ENCODE measurements at places on chromosomes 12 and 14.
A peak's percentile ranks its signal among the peaks of the same experiment; 100 is the strongest.

GRCh38 chr12:107369006-107369405 lies 275.7 kb upstream of the CRY1 start:
- DNase-seq: peak; percentile 36

- no peak for DNase-seq
These were observed 114.4 kb downstream of the FOXA1 start for GRCh38 chr14:37480446-37481290.

DNA sequence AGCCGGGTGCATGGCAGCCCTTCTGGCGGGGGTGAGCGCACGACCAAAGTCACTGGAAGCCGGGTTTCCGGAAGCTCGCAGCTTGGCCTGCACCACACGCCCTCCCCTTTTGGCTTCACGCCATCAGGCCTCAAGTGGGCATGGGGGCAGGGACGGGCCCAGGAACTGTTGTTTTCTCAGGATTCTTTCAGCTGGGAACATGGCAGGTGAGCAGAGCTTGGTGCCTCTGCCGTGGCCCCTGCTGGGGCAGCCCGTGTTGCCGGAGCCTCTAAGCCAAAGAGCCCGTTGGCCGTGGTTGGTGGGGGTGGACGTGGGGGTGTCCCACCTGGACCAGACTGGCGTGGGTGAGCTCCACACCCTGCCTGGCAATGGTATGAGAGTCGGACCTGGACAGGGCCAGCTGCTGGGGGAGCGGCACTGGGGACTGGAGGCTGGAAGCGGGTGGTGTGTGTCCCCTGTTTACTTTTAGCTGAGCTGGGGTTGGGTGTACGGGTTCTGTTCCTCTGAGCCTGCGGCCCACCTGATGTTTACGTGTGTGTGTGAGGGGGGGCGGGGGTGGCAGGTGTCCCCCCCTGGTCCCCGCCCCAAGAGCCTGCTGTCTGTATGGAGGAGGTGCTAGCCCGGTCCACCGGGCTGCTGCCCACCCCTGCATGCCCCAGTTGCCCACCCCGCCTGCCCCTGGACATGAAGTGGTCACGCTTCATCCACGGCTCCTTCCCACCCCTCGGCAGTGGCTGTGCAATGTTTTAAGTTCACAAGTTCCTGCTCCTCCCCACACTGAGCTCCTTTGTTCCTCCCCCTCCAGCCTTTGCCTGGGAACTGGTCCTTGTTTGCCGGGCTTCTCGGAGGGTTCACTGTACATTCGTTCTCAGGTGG lies 28.7 kb upstream of the PLD4 start:
- no peak for DNase-seq

DNA sequence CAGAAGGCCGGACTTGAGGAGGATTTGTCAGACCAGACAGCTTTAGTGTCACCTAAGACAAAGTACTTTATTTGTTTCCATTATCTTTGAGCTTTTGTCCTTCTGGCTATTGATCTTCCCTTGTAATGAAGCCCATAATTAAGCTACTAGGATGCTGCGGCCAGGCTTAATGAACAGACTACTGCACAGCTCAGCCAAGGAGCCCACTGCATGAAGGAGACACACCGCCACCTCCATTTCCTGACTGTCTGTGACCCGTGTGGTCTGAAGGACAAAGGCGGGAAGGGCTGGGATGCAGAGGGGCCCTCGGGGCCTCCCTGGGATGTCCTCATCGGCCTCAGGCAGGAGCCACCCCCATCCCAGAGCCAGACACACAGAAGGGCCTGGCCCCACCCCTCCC lies 31.0 kb upstream of the GALNT9 start:
- DNase-seq: no peak

GRCh38 chr12:109307051-109307450 lies 2.0 kb downstream of the FOXN4 start:
- no peak for DNase-seq

DNA sequence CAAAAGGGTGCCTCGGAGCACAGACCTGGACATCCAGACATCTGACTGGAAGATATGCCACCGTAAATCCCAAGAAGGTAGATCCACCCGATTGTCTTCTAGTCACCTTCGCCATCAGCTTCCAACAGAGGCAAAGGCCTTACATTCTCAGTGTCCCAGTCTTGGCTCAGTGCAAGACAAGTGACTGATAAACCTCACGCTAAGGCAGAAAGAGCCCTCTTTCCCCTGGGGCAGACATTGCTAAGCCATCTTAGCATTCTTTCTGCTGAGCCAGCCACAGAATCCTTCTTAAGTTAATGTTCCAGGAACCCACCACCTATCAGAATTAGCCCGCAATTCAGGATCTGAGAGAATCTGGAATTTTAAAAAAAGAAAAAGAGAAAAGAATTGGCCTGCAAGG lies 4.3 kb upstream of the PLEKHG6 start:
- no peak for DNase-seq

GRCh38 chr12:4141348-4142270 lies 132.0 kb upstream of the CCND2 start:
- DNase-seq: no peak

DNA sequence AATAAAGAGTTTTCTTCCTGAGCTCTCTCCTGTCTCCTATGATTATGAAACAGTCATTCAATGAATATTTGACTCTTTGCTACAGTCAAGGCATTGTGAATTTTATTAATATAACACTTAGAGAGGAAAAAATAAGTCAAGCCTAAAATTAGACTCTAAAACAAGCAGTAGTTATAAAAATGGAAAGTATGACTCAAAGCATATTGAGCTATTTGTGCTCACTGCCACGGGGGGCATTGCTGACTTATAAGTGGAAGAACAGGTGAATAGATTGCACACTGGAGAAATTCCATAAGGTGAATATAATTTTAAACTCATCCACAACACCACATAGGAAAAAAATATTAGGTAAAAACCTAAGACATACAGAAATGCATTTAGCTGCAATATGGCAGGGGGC lies 87.7 kb upstream of the CCDC196 start:
- DNase-seq: no peak

DNA sequence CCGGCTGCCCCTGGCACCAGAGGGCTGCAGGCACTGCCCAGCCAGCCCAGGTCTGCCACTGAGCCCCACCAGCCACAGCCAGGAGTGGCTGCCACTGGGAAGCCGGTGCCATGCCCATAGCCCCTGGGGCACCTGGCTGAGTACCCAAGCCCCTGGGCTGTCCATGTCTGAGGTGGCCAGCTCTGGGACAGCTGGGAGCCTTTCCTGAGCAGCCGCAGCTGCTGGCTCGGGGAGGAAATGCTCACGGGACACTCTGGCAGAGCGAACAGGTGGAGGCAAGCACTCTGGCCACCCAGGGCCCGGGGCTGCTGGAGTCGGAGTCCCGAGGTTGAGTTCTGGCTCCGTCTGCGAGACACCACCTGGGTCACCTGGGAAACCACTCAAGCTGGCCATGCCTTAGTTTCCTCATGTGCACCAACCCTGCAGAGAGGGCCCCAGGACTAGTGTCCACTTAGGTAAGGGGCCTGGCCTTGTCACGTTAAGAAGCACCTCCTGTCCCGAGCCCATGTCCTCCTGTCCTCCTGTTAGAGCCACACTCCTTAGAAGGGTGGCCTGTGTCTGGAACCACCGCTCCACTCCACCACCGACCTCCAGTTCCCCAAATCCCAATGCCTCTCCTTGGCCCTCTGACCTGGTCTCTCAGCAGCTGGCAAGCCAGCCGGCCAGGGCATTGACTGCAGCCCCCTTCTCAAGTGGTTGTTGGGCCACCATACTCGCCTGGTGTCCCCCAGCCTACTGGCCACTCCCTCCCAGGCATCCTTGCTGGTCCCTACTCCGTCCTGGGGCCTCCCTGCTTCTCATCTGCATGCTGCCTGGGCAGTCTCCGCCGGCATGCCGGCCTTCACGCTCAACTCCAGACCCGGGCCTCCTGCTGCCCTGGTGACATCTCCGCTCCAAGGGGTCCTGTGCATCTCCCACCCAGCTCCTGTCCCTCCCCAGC lies 45.3 kb downstream of the BEGAIN start:
- no peak for DNase-seq

GRCh38 chr14:103391048-103391447 lies 5.8 kb downstream of the MARK3 start:
- DNase-seq: peak; percentile 19

GRCh38 chr12:112833267-112833666 lies 41.7 kb downstream of the RPH3A start:
- no peak for DNase-seq

DNA sequence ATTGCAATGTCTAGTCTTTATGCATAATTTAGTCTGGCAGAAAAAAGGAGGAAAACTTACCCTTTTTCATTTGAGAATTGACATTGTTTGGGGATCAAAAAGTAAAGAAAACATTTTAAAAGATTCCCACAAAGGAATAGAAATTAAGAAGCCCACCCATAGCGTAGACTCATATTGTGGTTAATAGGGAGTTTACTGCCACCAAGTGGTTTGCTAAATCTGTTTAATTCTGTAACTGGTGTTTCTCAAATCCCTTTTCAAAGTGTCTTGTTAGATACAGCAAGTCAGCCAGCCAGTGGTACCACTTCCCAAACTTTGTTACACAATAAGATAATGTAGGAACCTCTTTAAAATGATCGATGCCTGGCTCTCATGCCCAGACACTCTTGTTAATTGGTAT lies 180.3 kb downstream of the IPO8 start:
- no peak for DNase-seq

DNA sequence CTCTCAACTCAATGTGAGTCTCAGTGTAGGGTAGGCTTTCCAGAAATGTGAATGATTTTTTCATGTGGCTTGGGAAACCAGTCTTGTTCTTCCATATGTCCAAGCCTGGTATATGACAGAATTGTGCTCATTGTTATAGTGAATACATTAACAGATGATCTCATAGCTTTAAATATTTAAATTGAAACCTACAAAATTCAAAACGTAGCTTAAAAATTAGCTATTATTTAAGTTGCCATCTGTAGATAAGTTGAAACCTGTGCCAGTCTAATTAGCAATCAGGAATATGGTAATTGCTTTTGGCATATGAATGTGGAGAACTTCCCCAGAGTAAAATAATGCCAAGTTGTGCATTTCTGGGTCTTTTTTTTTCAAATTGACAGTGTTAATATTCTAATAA lies 891.6 kb upstream of the SEL1L start:
- DNase-seq: no peak

GRCh38 chr12:103875666-103876065 lies 34.6 kb upstream of the NT5DC3 start:
- DNase-seq: no peak

GRCh38 chr14:71469643-71470335 lies 462.4 kb upstream of the RGS6 start:
- no peak for DNase-seq

DNA sequence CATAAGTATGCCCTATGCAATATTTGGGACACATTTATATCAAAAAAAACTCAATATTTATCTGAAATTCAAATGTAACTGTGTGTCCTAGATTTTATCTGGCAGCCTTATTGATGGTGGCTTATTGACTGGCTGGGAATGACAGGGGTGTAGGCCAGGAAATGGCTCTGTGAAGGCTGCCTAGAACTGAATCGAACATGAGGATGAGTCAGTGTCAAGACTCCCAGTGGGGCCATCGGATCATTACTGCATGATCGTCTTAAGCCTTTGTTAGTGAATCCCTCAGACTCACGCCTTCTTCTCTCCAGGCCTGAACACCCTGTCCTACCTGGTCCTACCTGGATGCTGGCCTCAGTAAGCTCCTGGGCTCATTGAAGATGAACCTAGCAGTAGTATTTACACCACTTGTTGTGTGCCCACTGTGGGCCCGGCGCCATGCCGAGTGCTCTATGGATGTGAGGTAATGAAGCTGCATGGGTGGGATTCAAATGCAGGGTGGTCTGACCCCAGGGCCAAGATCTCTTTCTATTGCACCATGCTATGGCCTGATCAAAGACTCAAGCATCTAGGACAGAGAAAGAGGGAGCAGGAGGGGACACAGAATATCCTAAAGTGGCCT lies 21.0 kb upstream of the FAIM2 start:
- DNase-seq: no peak

DNA sequence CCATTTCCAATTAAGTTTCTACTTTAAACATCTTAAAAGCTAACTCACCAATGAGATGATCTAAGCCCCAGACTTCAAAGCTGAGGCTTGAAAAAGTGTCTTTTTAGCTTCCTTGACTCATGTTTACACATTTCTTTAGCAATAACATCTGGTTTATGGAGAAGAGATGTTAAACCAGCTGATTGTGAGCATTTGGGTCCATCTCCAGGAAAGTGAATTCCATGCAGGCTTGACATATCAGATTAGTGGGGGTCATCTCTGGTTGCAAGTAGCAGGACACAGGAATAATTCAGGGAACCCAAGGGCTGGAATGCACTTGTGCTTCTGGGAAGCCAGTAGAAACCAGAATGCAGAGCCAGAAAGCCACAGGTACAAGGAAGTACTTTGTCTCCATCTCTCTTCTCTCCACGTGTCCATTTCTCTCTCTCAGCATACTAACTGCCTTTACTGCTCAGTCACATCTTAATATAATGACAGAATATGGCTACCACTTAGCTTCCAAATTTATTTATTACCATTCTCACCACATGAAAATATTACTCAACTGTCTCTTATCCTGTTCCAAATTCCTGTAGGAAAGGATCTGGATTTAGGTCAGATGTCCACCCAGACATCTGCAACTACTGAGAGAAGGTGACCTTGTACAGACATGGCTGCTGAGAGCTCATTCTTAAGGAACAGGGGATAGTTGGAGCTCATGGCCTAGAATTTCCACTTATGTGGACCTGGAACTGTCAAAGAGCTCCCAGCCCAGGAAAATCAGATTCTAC lies 104.4 kb downstream of the SCN8A start:
- no peak for DNase-seq

GRCh38 chr12:86331457-86331856 lies 75.3 kb upstream of the MGAT4C start:
- no peak for DNase-seq

DNA sequence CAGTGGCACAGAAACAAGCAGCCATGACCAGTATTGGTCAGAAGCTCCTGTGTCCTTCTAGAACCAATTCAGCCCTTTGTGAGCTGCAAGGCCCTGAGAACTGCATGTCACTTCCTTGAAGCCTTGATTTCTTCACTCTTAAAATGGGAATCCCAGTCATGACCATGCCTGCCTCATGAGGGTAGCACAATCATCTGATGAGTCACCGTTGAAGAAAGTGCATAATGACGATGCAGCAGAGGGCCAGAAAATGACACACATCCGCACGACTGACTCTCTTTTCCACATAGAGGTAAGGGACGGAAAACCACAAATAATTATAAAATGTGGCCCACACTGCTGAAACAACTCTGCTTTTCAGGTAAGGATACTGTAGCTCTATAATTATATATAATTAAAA lies 777.4 kb downstream of the BCL11B start:
- DNase-seq: no peak

Measured in natural killer cell (primary cell).